Endothelial cell of umbilical vein (primary cell): ENCODE measurements at places on chromosomes 3 and 15. TPM values are rescaled to one million over a fixed set of nuclear protein-coding genes. Genes with fewer than 3 reads are reported as not detected.

Gene LRRK1
- total RNA-seq: 18.4 and 22.1 TPM in 2 replicates

Gene FAM107A
- total RNA-seq: 8.2 and 10.7 TPM in 2 replicates

- no peak overlapping the region for H3K4me3 ChIP-seq
- H3K36me3 ChIP-seq: peaks cover 13% of the 10 kb centered on the region
- H3K27me3 ChIP-seq: no peaks in the 10 kb centered on the region
- H3K4me1 ChIP-seq: peaks cover 57% of the 10 kb centered on the region
- peak overlapping the region; percentile 99 for H3K27ac ChIP-seq
- peak; percentile 99 for DNase-seq
Observed at GRCh38 chr15:67091071-67091979, 25.9 kb downstream of the SMAD3 start.

Gene VEPH1
- 136 and 142 TPM in 2 replicates for total RNA-seq

Gene PLCL2
- total RNA-seq: 9.6 and 10.7 TPM in 2 replicates

- H3K27me3 ChIP-seq: no peaks in the 10 kb centered on the region
- H3K36me3 ChIP-seq: no peaks in the 10 kb centered on the region
- H3K4me3 ChIP-seq: no peak overlapping the region
Observed at GRCh38 chr3:66107855-66108254, 69.1 kb upstream of the MAGI1 start.

DNA sequence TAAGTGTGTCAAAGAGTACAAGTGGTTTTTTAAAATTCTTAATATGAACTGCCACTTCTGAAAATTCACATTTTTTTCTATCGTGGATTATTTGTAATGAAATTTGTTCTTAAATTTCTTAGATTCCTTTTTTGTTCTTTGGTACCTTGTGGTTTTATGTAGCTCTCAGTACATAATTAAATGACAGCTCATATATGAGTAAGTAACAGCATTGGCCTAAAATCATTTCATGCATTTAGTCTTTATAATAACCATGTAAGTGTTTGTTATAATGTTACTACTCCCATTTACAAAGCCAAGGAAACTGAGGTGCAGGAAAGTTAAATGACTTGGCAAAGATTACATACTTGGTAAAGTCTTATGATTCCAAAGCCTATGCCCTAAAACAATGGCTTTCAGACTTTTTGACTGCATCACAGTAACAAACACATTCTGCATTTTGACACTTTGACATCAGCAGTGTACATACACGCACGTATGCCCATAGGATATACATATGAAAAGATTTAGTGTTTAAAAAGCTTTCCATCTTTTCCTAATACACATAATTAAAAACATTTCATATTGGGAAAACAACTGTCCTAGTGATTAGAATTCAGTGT is 14.9 kb downstream of the SPRED1 start:
- DNase-seq: no peak
- H3K4me1 ChIP-seq: no peaks in the 10 kb centered on the region
- no peaks in the 10 kb centered on the region for H3K36me3 ChIP-seq
- no peak overlapping the region for H3K4me3 ChIP-seq
- no peaks in the 10 kb centered on the region for H3K27me3 ChIP-seq

Gene SNTN
- total RNA-seq: not detected in 2 replicates

GRCh38 chr3:112116748-112117186 is 16.3 kb downstream of the GCSAM start:
- no peak overlapping the region for H3K27ac ChIP-seq
- H3K36me3 ChIP-seq: no peaks in the 10 kb centered on the region
- DNase-seq: peak; percentile 61
- H3K4me3 ChIP-seq: peak overlapping the region; percentile 18

GRCh38 chr3:101273608-101274007 is 46.8 kb downstream of the IMPG2 start:
- no peaks in the 10 kb centered on the region for H3K36me3 ChIP-seq
- no peak overlapping the region for H3K27ac ChIP-seq
- H3K4me3 ChIP-seq: no peak overlapping the region
- DNase-seq: no peak
- no peaks in the 10 kb centered on the region for H3K27me3 ChIP-seq

DNA sequence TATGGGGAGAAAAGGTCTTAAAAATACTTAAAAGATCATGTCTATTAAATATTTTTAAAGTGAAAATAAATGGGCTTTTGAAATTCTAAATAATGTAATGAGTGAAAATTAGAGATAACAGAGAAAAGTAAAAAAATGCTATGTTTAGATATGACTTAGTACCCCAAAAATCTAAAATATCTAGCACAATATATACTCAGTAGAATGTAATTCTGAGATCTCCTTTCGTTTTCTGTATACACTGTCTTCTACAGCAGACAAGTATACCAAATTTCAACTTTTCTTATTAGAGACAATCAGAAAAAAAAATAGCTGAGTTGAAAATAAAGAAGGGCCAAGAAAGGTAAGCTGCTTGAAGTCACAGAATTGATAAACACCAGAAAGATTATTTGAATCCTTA is 140.8 kb downstream of the ADAM10 start:
- no peaks in the 10 kb centered on the region for H3K4me1 ChIP-seq
- DNase-seq: no peak
- H3K4me3 ChIP-seq: no peak overlapping the region
- H3K27ac ChIP-seq: no peak overlapping the region

DNA sequence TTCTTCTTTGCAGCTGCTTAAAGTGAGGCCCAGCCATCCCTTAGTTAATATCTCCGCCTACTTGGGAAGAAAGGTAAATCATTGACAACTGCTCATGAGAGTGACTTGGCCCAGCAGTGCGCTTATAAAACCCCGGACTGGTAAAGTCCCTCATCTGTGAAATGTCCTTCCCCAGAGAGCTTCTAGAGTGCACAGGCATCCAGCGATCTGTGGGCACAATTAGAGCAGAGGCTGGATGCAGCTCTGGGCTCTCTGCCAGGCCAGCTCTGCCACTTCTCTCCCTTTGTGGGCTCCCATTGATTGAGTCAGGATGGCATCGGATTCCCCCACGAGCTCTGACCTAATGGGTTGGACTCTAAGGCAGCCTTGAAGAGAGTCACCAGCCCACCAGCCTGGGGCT is 219.0 kb upstream of the LINGO1 start:
- H3K36me3 ChIP-seq: no peaks in the 10 kb centered on the region
- no peak overlapping the region for H3K27ac ChIP-seq
- no peak overlapping the region for H3K4me3 ChIP-seq
- H3K4me1 ChIP-seq: no peaks in the 10 kb centered on the region
- DNase-seq: no peak

DNA sequence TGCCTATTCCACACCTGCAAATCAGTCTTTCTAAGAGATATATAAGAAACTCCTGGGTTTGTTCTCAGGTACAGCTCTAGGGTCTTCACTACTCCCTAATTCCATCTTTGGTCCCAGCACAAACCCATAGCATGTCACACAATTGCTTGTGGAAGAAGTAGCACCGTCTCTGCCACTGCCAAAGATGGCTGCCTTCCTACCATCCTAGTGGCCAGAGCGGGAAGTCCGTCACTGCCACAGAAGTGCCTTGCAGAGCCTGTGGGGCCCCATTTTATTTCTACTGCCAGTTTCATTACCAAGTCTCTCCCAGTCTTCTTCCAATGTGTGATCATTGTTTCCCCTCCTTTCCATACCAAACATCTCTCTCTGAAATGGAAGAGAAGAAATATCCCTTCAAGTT is 107.6 kb downstream of the CD47 start:
- peaks cover 34% of the 10 kb centered on the region for H3K4me1 ChIP-seq
- no peak overlapping the region for H3K4me3 ChIP-seq
- H3K27me3 ChIP-seq: no peaks in the 10 kb centered on the region
- DNase-seq: no peak
- H3K27ac ChIP-seq: no peak overlapping the region
- H3K36me3 ChIP-seq: no peaks in the 10 kb centered on the region

GRCh38 chr3:17151598-17152373 is 267.0 kb downstream of the PLCL2 start:
- H3K27me3 ChIP-seq: no peaks in the 10 kb centered on the region
- no peak overlapping the region for H3K4me3 ChIP-seq
- no peak overlapping the region for H3K27ac ChIP-seq
- H3K36me3 ChIP-seq: peaks cover 2% of the 10 kb centered on the region
- DNase-seq: no peak

DNA sequence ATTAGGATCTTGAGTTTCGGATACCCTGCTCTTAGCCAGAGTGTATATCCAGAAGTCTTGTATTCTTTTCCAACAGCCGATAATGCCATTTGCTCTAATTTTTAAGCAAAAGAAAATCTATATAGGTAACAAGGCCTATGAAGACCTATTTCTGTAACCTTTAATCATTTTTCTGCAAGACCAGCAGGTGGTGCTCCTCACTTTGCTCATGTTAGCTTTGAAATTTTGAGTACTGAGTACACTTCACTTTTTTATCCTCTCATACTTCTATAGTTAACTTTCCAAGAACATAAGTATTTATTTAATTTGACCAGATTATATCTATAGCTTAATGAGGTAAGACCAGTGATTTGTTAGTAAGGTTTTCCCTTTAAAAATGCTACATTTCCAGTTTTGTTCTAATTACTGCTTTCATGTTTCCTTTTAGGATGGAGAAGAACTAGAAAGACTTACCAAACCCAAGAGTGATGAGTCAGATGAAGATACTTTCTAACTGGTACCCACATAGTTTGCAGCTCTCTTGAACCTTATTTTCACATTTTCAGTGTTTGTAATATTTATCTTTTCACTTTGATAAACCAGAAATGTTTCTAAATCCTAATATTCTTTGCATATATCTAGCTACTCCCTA is 20.5 kb downstream of the SLC35A5 start:
- no peaks in the 10 kb centered on the region for H3K4me1 ChIP-seq
- H3K27me3 ChIP-seq: no peaks in the 10 kb centered on the region
- no peak overlapping the region for H3K4me3 ChIP-seq
- no peak overlapping the region for H3K27ac ChIP-seq

Gene FAM3D
- total RNA-seq: not detected in 2 replicates

Gene GOLGA8M
- total RNA-seq: 1.0 and 1.6 TPM in 2 replicates

- no peak overlapping the region for H3K27ac ChIP-seq
- DNase-seq: no peak
- no peaks in the 10 kb centered on the region for H3K4me1 ChIP-seq
- H3K4me3 ChIP-seq: no peak overlapping the region
- H3K36me3 ChIP-seq: no peaks in the 10 kb centered on the region
- no peaks in the 10 kb centered on the region for H3K27me3 ChIP-seq
Observed at GRCh38 chr15:84699538-84700191, 16.3 kb downstream of the SEC11A start.

DNA sequence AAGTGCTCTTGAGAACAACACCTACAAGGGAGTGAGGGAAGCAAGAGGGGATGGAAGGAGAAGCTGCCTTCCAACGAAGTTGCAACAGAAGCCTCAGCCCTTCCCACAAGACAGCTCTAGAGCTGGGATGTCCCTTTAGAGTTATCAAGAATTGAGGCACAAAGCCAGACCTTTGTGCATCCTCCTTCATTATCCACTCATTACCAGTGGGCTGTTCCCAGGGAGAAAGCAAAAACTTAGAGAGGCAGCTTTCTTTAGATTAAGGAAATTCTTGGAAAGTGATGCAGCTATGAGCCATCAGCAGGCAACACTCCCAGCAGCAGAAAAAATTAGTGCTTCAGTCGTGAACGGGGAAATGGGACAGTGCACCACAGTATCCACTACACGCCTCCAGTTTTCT is 10.6 kb upstream of the CD96 start:
- H3K4me1 ChIP-seq: no peaks in the 10 kb centered on the region
- H3K36me3 ChIP-seq: no peaks in the 10 kb centered on the region
- DNase-seq: no peak
- no peaks in the 10 kb centered on the region for H3K27me3 ChIP-seq
- H3K4me3 ChIP-seq: no peak overlapping the region
- H3K27ac ChIP-seq: no peak overlapping the region

Gene CIB1
- total RNA-seq: 58.3 and 61.0 TPM in 2 replicates

DNA sequence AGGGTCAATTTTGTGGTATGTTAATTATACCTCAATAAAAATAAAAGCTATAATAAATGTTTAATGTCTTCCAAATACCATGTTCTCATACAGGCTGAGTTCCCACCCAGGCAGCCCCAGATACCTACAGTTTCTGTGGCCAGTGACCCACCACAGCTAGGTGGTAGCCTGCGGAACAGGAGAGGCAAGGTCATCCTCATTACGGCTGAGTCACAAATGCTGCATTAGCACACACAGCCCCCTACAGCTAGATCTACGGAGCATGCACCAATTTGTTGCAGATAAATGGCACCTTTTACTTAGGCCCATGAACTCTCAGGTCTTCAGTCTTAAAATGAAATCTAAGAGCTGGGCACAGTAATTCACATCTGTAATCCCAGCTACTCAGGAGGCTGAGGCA is 5.1 kb downstream of the SPATA12 start:
- H3K4me3 ChIP-seq: no peak overlapping the region
- H3K27me3 ChIP-seq: no peaks in the 10 kb centered on the region
- no peaks in the 10 kb centered on the region for H3K36me3 ChIP-seq
- H3K27ac ChIP-seq: no peak overlapping the region
- DNase-seq: no peak
- H3K4me1 ChIP-seq: peaks cover 28% of the 10 kb centered on the region

- H3K4me1 ChIP-seq: peaks cover 7% of the 10 kb centered on the region
- no peaks in the 10 kb centered on the region for H3K36me3 ChIP-seq
- no peak overlapping the region for H3K27ac ChIP-seq
- no peaks in the 10 kb centered on the region for H3K27me3 ChIP-seq
- DNase-seq: no peak
Observed at GRCh38 chr15:99176757-99177156, 71.9 kb downstream of the SYNM start.

Gene PLOD2
- total RNA-seq: 193 and 228 TPM in 2 replicates

GRCh38 chr3:45885979-45886705 is at the start of gene CCR9:
Gene CCR9 (plus strand): TSS chr3:45886543. CDS start chr3:45894934, 8,391 bp downstream.
- no peak within 1 kb of the TSS for H3K4me3 ChIP-seq
- peaks cover 13% of the 10 kb centered on the region for H3K27me3 ChIP-seq
- H3K36me3 ChIP-seq: no peaks in the 10 kb centered on the region
- no peaks in the 10 kb centered on the region for H3K4me1 ChIP-seq
- no peak for DNase-seq

GRCh38 chr3:11499144-11499543 is 144.6 kb downstream of the VGLL4 start:
- H3K4me3 ChIP-seq: no peak overlapping the region
- H3K27me3 ChIP-seq: no peaks in the 10 kb centered on the region
- H3K36me3 ChIP-seq: no peaks in the 10 kb centered on the region
- peak; percentile 59 for DNase-seq
- peak overlapping the region; percentile 93 for H3K27ac ChIP-seq

- no peaks in the 10 kb centered on the region for H3K27me3 ChIP-seq
- H3K4me3 ChIP-seq: no peak overlapping the region
- DNase-seq: no peak
- H3K36me3 ChIP-seq: no peaks in the 10 kb centered on the region
Observed at GRCh38 chr15:91710080-91710698, 143.3 kb upstream of the SLCO3A1 start.

GRCh38 chr15:73681063-73681462 is 3.1 kb upstream of the CD276 start:
- H3K4me1 ChIP-seq: peaks cover 14% of the 10 kb centered on the region
- DNase-seq: no peak
- no peak overlapping the region for H3K27ac ChIP-seq
- H3K4me3 ChIP-seq: no peak overlapping the region
- no peaks in the 10 kb centered on the region for H3K36me3 ChIP-seq
- H3K27me3 ChIP-seq: peaks cover 3% of the 10 kb centered on the region
